ENCODE measurements at places on chromosomes 2 and 18.
A peak's percentile ranks its signal among the peaks of the same experiment; 100 is the strongest.

DNA sequence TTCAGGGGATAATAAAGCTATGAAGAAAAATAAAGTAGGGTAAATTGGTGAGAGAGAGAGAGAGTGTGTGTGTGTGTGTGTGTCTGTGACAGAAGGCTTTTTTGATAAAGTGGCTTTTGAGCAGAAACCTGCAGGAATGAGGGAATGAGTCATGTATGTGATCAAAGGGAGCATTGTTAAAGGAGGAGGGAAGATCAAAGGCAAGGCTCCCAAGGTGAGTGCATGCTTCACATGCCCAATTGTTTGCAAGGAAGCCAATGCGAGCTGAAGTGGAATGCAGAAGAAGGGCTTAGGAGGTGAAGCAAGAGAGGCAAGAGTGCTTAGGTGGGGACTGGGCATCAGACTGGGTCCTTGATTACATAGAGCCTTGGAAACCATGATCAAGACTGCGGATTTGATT, 96.8 kb downstream of the DNAH6 start:
- no peak for DNase-seq

GRCh38 chr2:72815655-72816278, 10.1 kb downstream of the EXOC6B start:
- DNase-seq, result no peak

- DNase-seq, result no peak
These were observed 14.2 kb upstream of the CABLES1 start for GRCh38 chr18:23121133-23121532.

DNA sequence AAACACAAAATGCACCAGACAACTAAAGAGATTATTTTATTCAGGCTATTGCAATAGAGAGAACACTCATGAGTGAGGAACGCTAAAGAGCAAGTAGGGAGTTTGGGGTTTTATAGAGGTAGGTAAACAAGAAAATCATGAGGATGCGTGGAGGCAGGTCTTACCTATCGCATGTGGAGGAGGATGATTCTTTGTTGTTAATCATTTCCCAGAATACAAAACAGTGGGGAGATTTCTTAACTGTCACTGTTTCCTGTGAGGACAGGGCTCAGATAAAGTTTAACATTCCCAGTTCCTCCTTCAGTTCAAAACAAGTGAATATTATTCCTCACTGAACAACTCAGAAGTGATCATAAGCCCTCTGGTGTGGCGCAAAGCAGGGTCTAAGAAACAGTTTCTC, 156.1 kb upstream of the MGAT5 start:
- no peak for DNase-seq

DNA sequence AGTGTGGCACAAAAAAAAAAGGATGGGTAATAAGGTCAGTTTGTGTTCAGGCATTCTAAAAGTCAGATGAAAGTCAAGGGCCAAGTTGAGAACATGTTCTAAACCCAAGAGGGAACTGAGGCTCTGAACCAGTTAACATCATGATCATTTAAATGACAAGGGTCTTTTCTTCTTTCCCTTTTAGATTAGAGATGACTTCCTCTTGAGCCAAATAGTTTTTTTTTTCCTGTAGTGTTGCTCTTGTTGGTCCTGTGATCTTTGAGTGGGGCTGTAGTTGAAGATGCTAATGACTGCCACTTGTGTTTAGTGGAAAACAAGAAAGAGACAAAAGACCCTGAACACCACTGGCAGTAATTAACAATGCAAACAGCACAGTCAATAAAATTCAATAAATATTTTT, 482.7 kb upstream of the SYT4 start:
- DNase-seq, result no peak

GRCh38 chr2:181123798-181124231, 143.4 kb downstream of the UBE2E3 start:
- DNase-seq, result no peak

GRCh38 chr2:173555833-173556232, 201.2 kb downstream of the CDCA7 start:
- DNase-seq, result peak; percentile 66

DNA sequence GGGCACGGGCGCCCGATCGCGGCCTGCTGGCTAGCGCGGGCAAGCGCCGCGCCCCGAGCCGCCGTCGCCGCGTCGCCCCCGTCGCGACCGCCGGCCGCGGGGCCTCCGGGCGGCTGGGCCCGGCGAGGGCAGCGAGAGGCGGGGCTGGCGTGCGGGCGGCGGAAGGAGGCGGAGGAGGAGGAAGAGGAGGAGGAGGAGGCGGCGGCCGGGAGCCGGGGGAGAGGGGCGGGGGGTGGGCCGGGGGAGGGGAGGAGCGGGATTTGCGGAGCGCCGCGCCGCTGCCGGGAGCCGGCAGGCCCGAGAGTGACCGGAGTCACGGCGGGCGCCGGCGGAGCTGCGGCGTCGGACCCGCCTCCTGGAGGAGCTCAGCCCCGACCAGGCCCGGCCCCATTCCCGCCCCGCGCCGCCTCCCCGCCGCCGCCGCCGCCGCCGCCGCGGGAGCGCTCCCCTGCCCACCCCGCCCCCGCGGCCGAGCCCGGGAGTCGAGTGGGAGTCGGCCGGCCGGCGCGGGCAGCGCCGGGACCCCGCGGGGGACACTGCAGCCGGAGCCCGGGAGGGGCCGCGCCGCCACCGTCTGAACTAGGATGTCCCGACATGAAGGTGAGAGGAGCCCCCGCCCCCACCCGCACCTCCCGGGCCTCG, at the start of gene KCMF1:
KCMF1 (plus strand) TSS at position 294 of the 642 bp plus-strand sequence; CDS start at position 585, 291 bp downstream.
- DNase-seq, result peak; percentile 68

DNA sequence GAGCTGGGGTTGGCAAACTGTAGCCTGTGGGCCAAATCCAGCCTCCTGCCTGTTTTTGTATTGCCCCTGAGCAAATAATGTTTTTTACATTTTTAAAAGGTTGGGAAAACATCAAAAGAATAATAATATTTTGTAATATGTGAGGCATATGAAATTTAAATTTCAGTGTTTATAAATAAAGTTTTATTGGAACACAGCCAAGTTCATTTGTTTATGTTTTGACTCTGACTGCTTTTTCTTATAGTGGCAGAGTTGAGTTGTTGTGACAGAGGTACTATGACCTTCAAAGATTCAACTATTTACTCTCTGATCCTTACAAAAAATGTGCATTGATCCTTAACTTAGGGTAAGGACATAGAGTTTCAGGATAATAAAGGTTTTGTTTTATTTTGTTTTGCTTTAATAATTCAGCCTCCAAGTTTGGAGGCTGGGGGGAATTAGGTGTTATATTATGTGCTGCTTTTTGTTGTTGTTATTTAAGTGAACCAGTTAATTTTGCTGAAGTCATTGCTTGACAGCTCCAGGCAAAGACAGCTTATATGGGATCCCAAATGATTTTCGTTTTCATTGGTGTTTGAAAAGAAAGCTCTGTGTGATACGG, 24.5 kb downstream of the SETBP1 start:
- DNase-seq, result no peak

GRCh38 chr18:12001421-12001820, 20.1 kb downstream of the IMPA2 start:
- no peak for DNase-seq

- DNase-seq, result no peak
These were observed 5.0 kb upstream of the ATP6V1B1 start for GRCh38 chr2:70930371-70931329.

DNA sequence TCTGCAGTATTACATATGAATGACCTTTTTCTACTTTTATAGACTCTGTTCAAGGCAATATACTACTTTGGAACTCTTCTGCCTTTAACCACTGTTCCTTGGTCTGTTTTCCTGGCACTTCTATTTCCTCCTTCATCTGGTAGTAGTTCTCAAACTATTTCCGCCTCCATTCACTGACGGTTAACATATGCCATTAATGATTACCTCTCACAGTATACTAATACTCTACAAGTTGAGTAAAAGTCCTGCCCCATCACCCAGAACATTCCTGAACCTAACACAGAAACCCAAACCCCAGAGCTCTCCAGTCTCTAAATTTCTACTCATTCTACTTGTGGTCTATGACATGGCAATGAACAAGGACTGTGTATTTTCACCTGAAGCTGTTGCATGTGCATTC, 4.5 kb downstream of the GFPT1 start:
- DNase-seq, result no peak

DNA sequence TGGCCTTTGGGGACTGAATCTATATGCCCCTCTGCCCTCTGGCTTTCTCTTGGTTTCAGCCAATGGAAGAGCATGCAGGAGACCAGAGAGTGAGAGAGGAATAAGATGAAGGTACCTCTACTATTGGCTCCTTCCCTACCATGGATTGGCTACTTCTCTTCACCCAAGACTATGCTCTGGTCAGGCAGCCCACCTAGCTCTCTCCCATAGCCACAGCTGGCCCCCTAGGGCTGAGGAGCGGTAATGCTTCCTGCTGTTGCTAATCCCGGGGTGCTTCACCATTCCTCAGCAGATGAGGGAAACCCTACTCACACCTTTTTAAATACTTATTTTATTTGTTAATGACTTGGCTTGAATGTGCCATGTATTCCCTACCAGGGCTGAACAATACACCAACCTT, 142.4 kb downstream of the MREG start:
- no peak for DNase-seq

DNA sequence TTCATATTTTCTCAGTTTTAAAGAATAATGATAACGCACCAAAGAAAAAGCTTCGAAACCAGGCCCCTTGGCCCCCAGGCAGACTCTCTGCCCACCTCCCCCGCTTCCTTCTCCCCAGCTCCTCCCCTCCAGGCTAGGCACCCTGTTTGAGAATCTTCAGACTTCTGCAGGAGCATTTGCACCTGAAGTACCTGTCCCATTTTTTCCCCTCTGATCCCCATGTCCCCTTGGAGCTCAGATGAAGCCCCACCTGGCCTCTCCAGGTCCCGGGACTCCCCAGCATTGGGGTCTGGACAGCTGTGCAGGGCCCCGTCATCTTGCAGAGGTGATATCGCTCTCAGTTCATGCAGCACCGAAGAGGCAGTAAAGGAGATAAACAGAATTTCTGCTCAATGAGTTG, 35.5 kb upstream of the KLHL29 start:
- DNase-seq, result no peak

DNA sequence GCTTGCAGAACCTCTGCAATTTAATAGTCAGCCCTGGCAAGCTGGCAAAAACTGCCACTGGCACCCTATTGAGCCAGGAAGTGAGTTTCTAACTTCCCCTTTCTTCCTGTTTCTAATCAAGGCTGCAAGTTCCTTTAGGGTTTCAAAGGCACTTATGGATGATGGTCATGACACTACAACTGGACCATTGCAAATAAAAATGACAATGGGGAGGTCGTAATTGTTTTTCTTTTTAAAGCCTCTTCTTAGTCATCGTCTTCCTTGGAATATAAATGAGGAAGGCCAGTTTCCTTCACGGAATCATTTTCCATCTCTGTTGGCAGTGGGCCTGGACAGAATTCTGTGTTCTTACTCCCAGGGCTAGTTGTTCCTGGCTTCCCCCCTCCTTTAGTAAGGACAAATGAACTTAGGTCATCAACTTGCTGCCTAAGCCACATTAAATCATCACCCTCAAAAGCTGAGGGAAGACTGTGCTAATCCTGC, 35.8 kb downstream of the SH3RF3 start:
- no peak for DNase-seq

DNA sequence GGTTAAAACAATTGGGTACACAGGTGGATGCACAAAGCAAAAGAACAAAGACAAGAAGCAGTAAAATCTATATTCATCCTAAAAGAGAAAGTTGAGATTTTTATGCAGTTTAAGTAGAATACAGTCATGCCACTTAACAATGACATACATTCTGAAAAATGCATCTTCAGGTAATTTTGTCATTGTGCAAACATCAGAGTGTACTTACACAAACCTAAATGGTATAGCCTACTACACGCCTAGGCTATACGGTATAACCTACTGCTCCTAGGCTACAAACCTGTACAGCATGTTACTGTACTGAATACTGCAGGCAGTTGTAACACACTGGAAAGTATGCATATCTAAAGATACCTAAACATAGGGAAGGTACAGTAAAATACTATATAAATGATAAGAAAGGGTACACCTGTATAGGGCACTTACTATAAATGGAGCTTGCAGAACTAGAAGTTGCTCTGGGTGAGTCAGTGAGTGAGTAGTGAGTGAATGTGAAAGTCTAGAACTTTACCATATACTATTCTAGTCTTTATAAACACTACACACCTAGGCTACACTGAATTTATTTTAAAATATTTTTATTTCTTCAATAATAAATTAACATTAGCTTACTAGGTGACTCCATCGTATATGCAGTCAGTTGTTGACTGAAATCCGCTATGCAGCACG, 132.9 kb downstream of the BARD1 start:
- no peak for DNase-seq

- no peak for DNase-seq
These were observed 34.0 kb upstream of the STRN start for GRCh38 chr2:37000318-37000717.

DNA sequence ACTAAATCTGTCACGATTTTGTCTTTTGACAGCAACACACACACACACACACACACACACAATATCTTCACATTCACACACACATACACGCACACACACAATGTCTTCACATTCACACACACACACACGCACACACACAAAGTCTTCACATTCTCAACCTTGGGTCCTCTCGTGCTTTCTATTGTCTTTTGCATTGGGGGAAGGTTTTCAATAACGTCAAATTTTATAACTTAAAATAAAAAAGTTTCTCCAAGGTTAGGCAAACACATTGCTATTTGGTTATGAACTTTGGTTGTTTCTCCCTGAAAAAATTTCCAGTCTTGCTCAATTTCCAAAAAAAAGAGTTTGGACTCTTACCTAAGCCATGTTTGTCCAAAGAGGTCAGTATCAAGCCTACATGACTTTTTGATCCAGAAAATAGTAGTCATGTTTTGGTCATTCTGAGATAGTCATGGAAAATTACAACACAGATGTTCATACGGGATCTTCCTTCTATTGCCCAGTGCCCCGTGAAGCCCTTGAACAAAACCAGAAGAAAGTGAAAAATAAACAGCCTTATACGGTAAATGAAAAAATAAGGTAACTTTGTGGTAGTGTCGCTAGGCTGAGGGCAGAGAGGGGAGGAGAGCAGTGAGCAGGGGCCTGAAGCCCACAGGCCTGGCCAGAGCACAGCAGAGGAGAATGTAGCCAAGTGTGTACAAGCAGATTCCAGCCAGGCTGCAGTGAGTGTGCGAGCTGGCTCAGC, 542.8 kb upstream of the ID2 start:
- DNase-seq, result no peak

DNA sequence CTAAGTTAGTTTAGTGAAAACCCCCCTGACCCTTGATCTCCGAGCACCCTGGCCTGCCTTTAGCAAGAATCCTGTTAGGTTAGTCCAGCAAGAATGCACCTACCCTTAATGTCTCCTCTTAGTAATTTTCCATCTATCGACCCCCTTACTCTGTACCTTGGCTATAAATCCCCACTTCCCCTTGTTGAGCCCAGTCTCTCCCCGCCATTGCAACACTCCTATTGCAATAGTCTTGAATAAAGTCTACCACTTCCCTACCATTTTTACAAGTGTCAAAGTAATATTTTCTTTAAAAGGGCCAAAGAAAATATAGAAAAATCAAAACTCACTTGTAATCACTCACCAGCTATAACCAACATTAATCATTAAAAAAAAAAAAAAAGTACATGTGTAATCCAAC, 4.2 kb upstream of the ZBTB7C start:
- DNase-seq, result no peak

Measured in NCI-H2081 (cell line).